OCI-LY7 (cell line): ENCODE measurements at places on chromosomes 12 and 14.

DNA sequence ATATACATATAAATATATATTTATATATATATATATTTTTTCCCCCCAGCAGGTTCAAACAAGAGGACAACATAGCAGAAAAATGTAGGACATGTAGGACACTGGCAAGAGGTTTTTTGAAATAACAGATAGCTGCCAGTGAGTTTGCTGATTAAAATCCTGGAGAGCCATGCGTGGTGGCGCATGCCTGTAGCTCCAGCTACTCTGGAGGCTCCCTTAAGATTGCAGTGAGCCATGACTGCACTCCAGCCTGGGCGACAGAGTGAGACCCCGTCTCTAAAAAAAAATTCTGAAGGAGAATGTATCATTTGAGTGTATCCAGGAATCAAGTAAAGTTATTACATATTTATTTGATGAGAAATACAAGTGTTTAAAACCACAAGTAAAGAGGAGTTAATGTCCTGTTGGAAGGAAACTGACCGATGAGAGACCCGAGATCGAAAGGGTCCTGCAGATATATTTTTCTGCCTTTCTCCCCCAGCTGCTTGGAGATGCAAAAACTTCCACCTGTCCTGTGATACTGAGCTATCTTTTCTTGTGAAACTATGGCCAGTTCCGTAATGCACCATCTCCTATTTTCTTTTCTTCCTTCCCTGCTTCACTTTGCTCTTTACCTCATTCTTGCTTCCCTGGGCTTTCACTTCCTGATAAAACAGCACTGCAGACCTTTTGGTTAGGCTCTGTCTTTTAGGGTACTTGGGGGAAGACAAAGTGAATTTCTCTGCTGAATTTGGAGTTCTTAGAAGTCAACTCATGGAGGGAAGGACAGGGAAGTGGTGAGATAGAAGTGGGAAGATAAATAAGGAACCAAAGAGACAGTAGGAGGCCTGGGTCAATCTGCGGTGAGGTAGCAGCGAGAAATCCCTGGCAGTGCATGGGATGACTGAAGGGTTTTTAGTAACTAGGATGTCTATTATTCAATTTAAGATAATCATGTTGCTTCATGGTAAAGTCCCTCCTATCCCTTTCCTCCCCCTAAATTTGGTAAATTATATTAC is 41.2 kb upstream of the SLC2A13 start:
- no peak for DNase-seq

GRCh38 chr14:32978691-32979255 is 40.1 kb downstream of the NPAS3 start:
- DNase-seq = peak; percentile 54

GRCh38 chr14:29016050-29016900 is 249.7 kb downstream of the FOXG1 start:
- peak; percentile 27 for DNase-seq

- no peak for DNase-seq
Measured at GRCh38 chr14:33938131-33938949, 12.5 kb downstream of the EGLN3 start.

DNA sequence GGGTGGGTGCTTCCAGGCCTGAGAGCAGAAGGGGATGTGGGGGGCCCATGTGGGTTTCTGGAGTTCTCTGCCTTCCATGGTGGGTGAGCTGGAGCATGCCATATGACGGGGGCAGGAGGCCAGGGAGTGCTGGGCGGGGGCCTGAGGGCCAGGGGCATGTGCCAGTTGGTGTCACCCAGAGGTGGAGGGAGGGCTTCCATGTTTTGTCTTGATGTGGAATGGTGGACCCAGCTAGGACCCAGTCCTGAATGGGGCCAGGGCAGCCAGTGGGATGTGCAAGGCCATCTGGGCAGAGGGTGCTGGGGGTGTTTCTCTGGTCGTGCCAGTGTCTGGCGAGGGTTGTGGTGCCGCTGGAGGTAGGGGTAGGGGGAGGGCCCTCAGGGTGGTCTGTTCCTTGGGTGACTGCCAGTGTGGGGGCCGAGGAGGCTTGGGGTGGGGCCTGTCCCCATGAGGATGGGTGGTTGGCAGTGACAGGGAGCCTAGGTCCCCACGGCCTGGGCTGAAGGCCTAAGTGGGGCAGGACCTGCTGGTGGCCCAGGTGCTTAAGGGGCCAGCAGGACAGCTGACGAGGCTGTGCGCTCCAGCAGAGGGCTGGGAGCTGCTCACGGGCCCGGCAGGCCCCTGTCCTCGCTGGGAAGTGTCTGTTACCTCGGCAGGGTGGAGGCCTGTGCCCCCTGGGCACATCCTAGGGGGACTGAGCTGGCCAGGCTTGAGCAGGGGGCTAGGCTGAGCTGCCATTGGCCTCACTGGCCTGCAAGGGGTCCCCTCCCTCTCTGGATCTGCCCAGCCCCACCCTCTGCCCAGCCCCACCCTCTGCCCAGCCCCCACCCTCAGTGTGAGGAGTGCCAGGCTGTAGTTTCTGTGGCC is 26.8 kb downstream of the CEP170B start:
- DNase-seq = no peak

DNA sequence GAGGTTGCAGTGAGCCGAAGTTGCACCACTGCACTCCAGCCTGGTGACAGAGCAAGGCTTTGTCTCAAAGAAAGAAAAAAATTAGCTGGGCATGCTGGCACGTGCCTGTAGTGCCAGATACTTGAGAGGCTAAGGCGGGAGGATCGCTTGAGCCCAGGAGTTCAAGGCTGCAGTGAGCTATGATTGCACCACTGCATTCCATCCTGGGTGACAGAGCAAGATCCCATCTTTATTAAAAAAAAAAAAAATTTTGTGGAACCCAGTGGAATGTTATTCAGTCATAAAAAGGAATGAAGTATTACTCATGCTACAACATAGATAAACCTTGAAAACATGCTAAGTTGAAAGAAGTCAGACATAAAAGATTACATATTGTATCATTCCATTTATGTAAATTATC is 8.3 kb upstream of the ERBB3 start:
- DNase-seq = no peak
